Activated naive CD4-positive, alpha-beta T cell treated with anti-CD3 and anti-CD28 coated beads, Interleukin-2, amount 50 U/mL, for 16 hours (primary cell): ENCODE measurements at places on chromosomes 5 and 9.

DNA sequence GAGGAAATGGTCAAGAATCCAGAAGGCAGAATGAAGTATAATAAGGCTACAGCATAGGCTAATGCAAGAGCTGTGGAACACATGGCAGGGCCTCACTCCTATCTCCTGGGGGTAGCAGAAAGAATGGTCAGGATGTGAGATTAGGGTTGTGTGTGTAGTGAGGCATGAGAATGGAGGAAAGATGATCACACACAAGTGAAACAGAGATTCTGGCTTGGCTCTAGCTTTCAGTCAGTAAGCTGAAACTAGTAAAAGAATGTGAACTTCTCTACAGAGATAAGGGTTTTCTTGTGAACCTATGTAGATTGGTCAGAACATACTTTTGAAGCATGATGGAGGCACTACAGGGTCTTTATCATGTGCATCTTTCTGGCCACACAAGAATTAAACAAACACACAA lies 298.8 kb downstream of the ASTN2 start:
- no peak for DNase-seq

GRCh38 chr5:181223729-181224389 lies 778 bp downstream of the TRIM41 start:
- DNase-seq, result no peak

GRCh38 chr9:4220346-4220745 lies 79.5 kb downstream of the GLIS3 start:
- DNase-seq, result no peak

DNA sequence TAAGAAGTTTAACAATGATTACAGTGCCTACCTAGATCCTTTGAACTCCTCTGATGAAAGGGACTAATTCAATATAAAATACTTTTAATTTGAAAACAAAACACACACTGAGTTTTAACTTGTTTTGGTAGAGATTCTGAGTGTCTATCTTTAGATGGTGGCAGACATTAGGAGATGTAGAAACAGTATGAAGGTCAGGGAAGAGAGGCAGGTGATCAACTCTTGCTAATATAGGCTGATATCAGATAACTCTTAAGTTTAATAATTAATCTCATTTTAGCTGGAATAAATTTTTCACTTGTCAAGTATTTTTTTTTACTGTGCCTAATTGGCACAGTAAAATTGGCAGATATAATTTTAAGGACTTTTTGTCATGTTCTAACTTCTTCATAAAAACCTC lies 30.8 kb downstream of the POC5 start:
- no peak for DNase-seq

GRCh38 chr9:27365707-27366376 lies 68.9 kb upstream of the EQTN start:
- DNase-seq, result peak; percentile 46

DNA sequence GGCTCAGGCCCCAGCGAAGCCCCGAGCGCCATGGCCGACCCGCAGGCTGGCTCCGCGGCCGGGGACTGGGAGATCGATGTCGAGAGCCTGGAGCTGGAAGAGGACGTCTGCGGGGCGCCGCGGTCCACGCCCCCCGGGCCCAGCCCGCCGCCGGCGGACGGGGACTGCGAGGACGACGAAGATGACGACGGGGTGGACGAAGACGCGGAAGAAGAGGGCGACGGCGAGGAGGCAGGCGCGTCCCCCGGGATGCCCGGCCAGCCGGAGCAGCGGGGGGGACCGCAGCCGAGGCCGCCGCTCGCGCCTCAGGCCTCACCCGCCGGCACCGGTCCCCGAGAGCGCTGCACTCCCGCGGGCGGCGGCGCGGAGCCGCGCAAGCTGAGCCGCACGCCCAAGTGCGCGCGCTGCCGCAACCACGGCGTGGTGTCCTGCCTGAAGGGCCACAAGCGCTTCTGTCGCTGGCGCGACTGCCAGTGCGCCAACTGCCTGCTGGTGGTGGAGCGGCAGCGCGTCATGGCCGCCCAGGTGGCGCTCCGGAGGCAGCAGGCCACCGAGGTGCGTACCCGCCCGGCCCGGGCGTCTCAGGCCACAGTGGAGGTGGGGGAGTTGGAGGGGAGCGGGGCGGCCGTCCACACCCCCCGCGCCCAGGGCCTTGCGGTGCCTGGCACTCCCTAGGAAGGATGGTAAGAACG lies 1.6 kb downstream of the DMRT2 start:
- no peak for DNase-seq

- DNase-seq, result no peak
Measured at GRCh38 chr9:113651896-113652295, 188.4 kb downstream of the RGS3 start.

DNA sequence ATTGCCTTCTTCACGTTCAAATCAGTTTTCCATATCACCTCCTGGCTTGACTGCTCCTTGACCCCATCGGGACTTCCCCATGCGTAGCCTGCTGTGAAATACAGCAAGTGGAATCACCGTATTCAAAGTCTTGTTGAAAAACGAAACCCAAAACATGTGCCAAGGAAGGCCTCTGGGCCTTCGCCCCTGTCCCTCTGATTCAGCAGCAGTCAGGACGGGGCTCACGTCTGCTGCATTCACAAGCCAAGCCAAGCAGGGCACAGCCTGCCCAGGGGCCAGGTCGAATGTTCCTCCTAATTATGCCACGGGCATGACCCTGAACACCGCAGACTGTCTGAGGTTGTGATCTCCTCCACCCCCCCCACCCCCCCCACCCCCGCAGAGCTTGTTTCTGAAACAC lies 960 bp upstream of the CTNND2 start:
- no peak for DNase-seq

DNA sequence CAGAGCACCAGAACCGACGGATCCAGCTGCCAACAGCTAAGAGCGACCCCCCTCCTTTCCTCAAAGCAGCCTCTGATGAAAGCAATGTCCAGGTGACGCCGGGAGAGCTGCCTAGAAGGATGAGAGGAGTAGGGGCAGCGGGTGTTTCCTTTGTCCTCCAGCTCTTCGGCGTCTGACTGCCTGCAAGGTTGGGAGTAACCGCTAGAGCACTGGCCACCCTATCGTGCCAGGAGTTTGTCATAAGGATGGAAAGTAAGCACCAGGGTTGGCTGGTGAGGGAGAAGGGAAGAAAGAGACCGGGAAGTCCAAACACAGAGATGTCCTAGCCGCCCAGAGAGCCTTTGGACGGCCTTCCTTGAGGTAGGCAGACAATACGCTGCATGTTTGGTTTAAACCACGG lies 10.8 kb downstream of the MRPL36 start:
- no peak for DNase-seq

DNA sequence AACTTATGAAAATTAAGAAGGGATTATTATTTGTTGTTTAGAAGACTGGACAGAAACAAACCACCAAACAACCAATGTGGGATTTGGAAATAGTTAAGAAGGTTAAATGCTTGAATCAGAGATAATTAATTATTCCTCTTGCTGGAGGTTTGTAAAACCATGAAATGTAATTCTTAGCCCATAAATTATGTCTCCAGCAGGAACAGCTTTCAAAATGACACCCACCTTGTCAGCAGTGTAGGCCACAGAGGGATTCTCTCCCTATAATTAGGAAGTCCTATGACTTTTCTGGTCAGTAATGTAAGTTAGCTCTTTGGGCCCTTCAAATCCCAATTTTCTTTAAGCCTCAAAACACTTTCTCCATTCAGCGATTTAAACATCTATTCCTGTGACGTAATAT lies 63.3 kb downstream of the DRD1 start:
- DNase-seq, result no peak

GRCh38 chr5:43042626-43043399 lies 2.7 kb upstream of the ANXA2R start:
- peak; percentile 59 for DNase-seq

DNA sequence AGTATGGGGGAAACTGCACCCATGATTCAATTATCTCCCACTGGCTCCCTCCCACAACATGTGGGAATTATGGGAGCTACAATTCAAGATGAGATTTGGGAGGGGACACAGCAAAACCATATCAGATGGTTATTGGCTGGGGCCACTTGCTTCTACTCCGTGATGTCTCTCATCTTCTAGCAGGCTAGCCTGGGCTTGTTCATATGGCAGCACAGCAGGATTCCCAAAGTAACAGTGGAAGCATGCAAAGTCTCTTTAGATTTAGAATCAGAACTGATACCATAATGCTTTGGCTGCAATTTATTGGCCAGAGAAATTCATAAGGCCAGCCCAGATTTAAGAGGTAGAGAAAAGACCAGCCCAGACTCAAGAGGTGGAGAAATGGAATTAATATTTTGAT lies 126.2 kb downstream of the PTTG1 start:
- DNase-seq, result no peak

DNA sequence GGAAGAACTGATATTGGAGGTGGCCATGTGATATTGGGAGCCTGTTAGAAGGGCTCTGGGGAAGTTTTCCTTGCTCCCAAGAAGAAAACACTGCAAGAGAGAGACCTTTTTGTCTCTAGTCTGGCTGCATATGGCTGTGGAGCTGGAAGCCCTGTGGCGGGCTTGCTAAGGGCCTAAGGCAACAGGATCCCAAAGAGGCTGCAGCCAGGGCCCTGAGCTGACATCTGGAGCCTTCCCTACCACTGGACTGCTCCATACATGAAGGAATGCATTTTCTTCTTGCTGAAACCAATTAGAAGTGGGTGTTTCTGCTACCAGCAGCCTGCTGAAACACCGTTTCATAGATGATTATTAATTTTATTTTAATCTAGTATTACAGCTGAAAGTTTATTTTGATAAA lies 42.2 kb downstream of the GNAQ start:
- DNase-seq, result no peak

GRCh38 chr5:61397937-61398336 lies 65.9 kb downstream of the ZSWIM6 start:
- no peak for DNase-seq
